Breast epithelium (tissue), 4 donors: ENCODE measurements at places on chromosomes 4 and X. TPM values are rescaled to one million over a fixed set of nuclear protein-coding genes. Genes with fewer than 3 reads are reported as not detected.
A peak's percentile ranks its signal among the peaks of the same experiment; 100 is the strongest.

DNA sequence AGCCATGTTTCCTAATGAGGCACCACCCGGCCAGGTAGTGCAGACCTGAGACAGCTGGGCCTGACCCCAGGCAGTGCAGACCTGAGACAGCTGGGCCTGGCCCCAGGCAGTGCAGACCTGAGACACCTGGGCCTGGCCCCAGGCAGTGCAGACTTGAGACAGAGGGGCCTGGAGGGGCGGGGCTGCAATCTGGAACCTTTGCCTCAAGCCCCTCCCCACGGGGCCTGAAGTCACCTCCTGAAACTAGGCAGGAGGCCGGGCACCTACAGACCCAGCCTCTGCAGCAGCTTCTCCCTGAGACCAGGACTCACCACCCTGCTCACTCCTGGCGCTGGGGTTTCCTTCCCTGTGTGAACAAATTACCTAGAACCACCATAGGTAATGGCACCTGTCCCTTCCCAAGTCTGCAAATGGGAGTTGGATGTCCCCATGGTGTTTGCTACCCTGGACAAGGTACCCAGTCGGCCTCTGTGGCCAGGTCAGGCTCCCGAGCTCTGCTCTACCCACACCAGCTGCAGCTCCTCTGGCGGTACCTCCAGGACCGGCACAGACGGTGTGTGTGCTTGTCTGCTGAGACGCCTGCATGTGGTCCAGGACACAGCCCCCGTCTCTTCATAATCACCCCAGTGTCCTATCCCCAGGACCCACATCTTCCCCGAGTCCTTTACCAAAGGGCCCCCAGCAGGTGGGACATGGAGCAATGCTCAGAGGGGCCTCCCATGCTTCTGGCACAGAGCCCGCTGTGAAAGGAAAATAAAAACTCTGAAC is 53.1 kb upstream of the C4orf50 start:
- DNase-seq = no peak

- peak; percentile 27 for DNase-seq
These were observed 49.4 kb downstream of the RTL9 start for GRCh38 chrX:110407910-110408545.

The HSD17B13 gene
- total RNA-seq = 5.1 TPM

The FAM114A1 gene
- 74.6 TPM for total RNA-seq

DNA sequence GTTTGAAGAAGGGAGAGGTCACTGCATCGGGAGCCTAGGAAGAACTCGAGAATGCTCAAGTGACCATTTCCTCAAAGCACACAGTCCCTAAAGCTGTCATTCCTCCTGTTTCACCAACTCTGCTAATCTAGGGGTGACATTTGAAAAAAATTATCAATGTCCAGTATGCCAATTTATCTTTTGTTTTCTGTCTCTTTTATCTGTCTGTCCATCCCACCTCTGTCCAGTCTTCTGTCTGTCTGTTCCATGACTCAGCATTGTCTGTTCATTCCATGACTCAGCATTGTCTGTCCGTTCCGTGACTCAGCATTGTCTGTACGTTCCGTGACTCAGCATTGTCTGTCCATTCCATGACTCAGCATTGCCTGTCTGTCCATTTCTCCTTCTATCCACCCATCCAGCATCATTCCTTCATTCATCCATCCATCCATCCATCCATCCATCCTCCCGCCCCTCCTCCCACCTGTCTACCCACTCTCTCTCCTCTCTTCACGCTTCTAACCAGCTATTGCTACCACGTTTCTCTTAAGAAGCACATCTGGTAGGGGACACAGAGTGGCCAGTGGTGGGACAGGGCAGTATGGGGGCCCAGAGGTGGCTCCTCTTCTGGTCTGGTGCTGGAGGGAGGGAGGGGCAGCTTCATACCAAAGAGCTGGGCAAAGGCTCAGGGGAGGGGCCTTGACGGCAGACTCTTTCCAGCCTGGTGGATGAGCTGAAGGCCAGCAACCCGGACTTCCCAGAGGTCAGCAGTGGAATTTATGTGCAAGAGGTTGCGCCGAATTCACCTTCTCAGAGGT is 34.1 kb downstream of the HTRA3 start:
- no peak for DNase-seq

GRCh38 chr4:184439856-184440594 is 34.3 kb downstream of the IRF2 start:
- DNase-seq = no peak

The SUPT20HL2 gene
- not detected for total RNA-seq

The ADH1B gene
- 1,871 TPM for total RNA-seq

The MTMR8 gene
- 0.96 TPM for total RNA-seq

GRCh38 chr4:173013232-173013930 is 155.2 kb upstream of the GALNT7 start:
- no peak for DNase-seq

- no peak for DNase-seq
These were observed 47.6 kb downstream of the ANOS1 start for GRCh38 chrX:8684201-8684965.

The CPZ gene
- 2.9 TPM for total RNA-seq

DNA sequence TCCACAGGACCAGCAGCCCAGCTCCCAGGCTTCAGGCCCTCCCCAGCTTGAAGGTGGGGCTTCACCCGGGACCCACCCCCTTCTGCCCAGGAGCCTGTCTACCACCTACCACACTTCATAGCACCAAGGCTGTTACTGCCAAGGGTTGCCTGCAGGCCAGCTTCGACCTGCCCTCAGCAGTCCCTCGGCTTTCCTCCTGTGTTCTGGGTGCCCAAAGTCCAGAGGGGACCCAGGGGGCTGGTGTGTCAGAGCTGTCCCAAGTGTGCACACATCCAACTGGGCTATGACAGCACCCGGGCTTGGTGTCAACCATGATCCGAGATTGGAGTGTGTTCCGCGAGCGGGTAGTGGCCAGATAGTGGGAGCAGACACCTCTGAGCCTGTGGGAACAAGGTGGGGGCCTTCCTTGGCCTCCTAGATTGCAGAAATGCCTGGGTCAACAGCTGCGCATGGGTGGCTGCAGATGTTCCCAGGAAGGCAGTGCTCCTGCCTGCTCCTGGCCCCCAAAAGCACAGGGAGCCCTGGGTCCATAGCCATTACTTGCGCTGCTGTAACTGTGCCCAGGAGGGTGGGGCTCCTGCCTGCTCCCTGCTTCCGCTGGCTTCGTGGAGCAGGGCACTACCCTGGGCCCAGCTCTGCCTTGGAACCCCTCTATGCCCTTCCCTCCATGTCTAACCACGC is 16.8 kb downstream of the SULT1B1 start:
- no peak for DNase-seq

The SHOX gene
- 0.33 TPM for total RNA-seq

- DNase-seq = no peak
These were observed 70.5 kb upstream of the IGSF1 start for GRCh38 chrX:131359611-131360010.

DNA sequence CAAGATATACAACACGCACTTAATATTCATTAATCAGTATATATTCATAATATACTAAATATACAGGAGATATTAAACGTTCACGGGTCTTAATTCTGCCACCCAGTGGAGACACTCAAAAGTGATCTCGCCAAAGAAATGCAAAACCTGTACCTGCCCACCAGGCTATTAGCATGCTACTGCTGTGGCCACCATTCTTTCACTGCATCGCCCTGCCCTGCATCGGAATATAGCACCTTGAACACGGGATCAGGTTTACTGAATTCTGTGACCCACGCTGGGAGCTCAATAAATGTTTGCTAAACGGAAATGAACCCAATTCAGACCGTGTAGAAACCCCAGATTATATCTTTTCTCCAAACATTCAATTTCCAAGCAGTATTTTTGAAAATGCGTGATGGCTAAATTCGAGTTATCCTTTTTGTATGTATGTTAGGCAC is 840 bp upstream of the CLCN3 start:
- DNase-seq = peak; percentile 68

DNA sequence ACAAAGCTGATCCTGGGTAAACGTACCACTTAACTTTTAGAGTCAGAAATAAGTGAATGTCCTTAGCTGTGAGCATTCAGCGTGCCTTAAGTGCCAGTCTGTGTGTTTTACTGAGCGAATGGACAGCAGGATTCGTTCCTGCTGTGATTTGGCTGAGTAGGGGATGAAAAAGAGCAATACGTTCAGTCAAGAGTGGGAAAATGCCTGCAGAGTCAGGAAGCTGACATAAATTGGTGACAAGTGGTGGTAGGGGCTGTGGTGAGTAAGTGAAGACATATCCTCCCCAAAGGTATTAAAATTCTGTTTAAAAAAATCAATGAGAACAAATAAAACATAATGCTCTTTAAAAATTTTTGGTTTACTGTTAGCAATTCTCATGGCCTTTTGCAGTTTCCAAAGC is 56.6 kb upstream of the TNIP3 start:
- DNase-seq = no peak

The PPBP gene
- total RNA-seq = 1.3 TPM

The GPR34 gene
- 56.3 TPM for total RNA-seq

- no peak for DNase-seq
These were observed 222.4 kb upstream of the ANKRD50 start for GRCh38 chr4:124934916-124935315.

GRCh38 chrX:148380650-148381561 is 119.5 kb upstream of the AFF2 start:
- no peak for DNase-seq

The TIGD4 gene
- total RNA-seq = 0.66 TPM

- no peak for DNase-seq
These were observed 12.7 kb downstream of the GRPR start for GRCh38 chrX:16136080-16136479.

GRCh38 chrX:153476666-153477363 is 6.4 kb upstream of the HAUS7 start:
- no peak for DNase-seq

GRCh38 chr4:168655182-168655581 is 158.3 kb downstream of the PALLD start:
- no peak for DNase-seq

DNA sequence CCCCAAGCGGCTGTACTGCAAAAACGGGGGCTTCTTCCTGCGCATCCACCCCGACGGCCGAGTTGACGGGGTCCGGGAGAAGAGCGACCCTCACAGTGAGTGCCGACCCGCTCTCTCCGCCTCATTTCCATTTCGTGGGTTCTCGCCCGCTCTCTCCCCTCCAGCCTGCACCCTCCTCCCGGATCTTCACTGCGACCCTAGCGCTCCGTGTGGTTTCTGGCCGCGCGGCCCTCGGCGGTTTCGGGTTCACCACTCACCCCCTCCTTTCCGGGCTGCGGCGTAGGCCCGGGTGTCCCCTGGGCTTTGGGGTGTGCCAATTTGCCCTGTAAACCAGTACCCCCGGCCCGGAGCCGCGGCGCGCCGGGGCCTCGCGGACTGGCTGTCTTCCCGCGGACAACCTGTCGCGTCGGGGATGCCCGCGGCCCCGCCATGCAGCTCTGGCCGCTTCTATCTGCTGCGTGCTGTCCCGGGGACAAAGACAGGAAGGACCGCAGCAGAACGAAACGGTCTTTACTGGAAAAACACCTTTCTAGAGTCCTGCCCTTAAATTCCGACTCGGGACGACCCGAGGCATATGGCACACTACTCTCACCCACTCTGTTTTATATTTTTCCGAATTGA is 737 bp downstream of the FGF2 start:
- DNase-seq = no peak

DNA sequence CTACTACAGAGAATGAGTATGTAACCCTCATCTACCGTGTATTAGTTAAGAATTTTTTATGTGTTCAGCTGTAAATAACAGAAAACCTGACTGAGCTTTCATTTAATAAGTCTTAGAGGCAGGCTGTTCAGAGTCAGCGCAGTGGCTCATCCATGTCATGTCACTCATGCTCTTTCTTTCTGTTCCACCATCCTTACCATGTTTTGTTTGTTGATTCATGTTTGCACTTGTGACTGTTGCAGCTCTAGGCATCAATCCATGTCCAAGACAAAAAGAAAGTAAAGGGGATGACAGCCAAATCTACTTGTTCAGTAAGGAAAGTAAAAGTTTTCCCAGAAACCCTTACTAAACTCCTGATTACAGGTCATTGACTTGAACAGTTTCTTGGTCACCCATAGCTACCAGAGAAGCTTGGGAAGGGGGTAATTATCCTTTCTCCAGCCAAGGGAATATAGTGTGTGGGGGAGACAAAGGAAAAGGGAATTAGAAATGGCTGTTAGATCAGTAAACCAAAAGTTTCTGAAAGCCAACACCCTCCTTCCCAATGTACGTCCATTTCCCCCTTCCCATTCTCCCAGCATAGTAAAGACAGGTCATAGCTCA is 9.0 kb downstream of the ART3 start:
- DNase-seq = no peak

DNA sequence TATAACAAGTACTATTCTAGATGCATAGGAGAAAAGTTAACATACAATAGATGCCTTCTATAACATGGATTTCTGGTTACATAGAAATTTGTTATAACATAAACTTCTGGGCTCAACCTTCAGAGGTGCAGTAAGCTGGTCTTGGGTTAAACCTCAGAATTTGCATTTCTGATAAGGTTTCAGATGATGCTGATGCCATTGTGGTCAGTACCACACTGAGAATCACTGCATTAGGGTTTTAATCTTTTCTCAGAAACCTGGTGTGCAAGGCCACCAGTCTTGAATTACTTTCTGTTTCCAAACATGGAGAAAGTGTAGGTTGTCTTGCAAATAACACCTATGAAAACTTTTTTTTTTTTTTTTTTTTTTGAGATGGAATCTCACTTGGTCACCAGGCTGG is 146.2 kb downstream of the SPOCK3 start:
- no peak for DNase-seq

The MID1IP1 gene
- 33.4 TPM for total RNA-seq

The IL1RAPL1 gene
- total RNA-seq = not detected

The POLR2B gene
- total RNA-seq = 112 TPM
